ENCODE measurements at places on chromosomes 12 and 14. TPM values are rescaled to one million over a fixed set of nuclear protein-coding genes. Genes with fewer than 3 reads are reported as not detected.

The CCDC184 gene
- total RNA-seq = 0.43 TPM

The PKP2 gene
- 0.55 TPM for total RNA-seq

The SERPINA12 gene
- total RNA-seq = not detected

The BCL2L2 gene
- total RNA-seq = 12.8 TPM

The PAPLN gene
- 1.8 TPM for total RNA-seq

The CD163L1 gene
- 0.28 TPM for total RNA-seq

The RNF212B gene
- total RNA-seq = not detected

The SDSL gene
- total RNA-seq = 17.5 TPM

The FAM186B gene
- 0.28 TPM for total RNA-seq

The MED13L gene
- total RNA-seq = 58.5 TPM

The ANKS1B gene
- total RNA-seq = 0.43 TPM

The ELK3 gene
- total RNA-seq = 6.7 TPM

The NFATC4 gene
- total RNA-seq = 48.2 TPM

The RAD9B gene
- 0.46 TPM for total RNA-seq
